SJCRH30 (cell line): ENCODE measurements at places on chromosomes 3 and 15. TPM values are rescaled to one million over a fixed set of nuclear protein-coding genes. Genes with fewer than 3 reads are reported as not detected.

The TM4SF1 gene
- 5.4 and 5.7 TPM in 2 replicates for total RNA-seq

The A4GNT gene
- total RNA-seq = 0.16 TPM in 1 of 2 replicates, not detected in the other

The SKOR1 gene
- 3.1 and 4.5 TPM in 2 replicates for total RNA-seq

The NSUN3 gene
- total RNA-seq = 10.1 and 16.4 TPM in 2 replicates

- H3K27me3 ChIP-seq = no peaks in the 10 kb centered on the region
- H3K36me3 ChIP-seq = no peaks in the 10 kb centered on the region
- peaks cover 26% of the 10 kb centered on the region for H3K4me1 ChIP-seq
- peak; percentile 87 for DNase-seq
- peak overlapping the region; percentile 30 for H3K4me3 ChIP-seq
Observed at GRCh38 chr3:158768361-158768787, 33.5 kb upstream of the MFSD1 start.

- H3K36me3 ChIP-seq = no peaks in the 10 kb centered on the region
- no peaks in the 10 kb centered on the region for H3K27me3 ChIP-seq
- no peak for DNase-seq
- no peak overlapping the region for H3K27ac ChIP-seq
- H3K4me3 ChIP-seq = no peak overlapping the region
- no peaks in the 10 kb centered on the region for H3K4me1 ChIP-seq
Observed at GRCh38 chr3:108804966-108805365, 17.6 kb upstream of the TRAT1 start.

- H3K4me3 ChIP-seq = no peak overlapping the region
- no peaks in the 10 kb centered on the region for H3K27me3 ChIP-seq
- no peaks in the 10 kb centered on the region; the same call in 1 of the 2 replicates for H3K4me1 ChIP-seq
- no peak overlapping the region for H3K27ac ChIP-seq
Observed at GRCh38 chr15:33737687-33738601, 230.4 kb upstream of the CHRM5 start.
